ENCODE measurements at places on chromosomes 6 and 20. TPM values are rescaled to one million over a fixed set of nuclear protein-coding genes. Genes with fewer than 3 reads are reported as not detected.

Gene TMEM217
- total RNA-seq: 5.3 TPM

Gene SLC26A8
- total RNA-seq: not detected

DNA sequence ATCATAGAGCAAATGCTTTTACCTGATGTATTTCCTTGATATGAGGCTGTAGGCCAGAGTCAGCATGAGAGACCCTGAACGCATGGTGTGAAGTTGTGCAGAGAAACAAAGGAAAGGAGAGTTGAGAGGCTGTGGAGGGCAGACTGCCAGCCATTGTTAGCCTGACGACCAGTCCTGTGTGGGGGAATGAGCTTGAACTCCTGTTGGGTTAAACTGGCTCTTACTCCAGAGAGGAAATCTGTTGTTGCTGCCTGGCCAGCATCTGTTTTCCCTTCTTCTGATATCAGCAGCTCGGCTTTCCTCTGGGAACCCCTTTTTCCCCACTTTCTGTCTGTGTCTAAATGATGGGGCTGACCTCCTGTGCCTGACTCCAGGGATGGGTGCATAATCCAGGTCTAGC is 158.2 kb upstream of the ZFP64 start:
- no peak for DNase-seq

GRCh38 chr6:118971682-118972081 is 36.7 kb upstream of the MCM9 start:
- no peak for DNase-seq

DNA sequence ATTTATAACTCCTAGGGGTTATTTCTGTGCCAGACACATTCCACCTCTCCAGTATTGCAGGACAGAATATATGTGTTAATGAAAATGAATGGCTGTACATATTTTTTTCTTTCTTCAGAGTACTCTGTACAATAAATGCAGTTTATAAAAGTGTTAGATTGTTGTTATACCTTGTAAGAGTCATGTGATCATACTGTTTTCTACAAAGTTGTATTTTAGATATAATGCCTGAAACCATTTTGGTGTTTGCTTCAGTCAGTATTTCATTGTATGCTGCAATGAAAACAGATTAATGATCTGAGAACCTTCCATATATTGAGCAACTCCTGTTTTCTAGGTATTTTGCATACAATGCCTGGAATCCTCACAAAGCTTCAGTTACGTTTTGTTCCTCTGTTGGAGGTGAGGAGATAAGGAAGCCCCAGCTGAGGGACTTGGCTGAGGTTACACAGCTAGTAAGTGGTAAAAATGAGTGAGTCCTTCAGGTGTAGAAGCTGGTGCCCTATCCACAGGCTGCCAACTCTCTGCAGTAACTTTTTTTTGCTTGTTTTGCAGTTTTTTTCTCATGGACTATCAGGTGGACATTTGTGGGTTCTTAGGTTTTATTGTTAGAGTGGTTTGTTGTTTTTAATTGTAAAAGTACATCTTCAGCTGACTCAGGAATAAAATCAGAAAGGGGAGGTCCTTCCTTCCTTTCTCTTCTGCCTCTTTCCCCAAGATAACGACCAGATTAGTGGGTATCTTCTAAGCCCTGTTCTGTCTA is 11.6 kb downstream of the PDCD2 start:
- no peak for DNase-seq

DNA sequence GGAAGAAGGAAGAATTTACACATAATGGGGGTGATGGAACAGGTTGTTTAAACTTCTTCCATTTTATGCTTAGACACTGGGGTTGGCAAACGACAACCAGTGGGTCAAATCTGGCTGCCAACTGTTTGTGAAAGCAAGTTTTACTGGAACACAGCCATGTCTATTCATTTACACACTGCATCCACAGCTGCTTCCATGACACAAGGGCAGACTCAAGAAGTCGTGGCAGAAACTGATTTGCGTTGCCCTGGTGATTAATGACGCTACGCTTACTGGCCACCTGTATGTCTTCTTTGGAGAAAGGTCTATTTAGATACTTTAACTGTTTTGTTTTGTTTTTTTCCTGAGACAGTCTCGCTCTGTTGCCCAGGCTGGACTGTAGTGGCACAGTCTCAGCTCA is 19.0 kb downstream of the CTCFL start:
- DNase-seq: no peak

- DNase-seq: no peak
Measured at GRCh38 chr20:8318965-8319625, 187.0 kb downstream of the PLCB1 start.

DNA sequence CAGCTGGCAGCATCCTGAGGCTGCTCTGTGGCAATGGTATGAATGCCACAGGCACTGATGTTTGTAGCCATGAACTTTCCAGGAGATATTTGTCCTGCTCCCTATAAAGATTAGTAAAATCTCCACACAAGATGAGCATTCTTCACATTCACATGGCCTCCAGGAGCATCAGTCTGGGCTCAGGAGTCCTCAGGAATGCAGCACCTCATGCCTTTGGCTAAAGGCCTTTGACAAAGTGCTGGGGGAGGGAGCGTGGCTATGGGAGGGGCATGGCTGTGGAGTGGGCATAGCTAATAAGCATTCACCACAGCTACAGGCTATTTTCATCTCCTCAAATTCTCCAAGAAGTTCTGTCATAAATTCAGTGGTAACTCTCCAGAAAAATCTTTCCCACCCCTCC is 90.5 kb upstream of the LY86 start:
- no peak for DNase-seq

DNA sequence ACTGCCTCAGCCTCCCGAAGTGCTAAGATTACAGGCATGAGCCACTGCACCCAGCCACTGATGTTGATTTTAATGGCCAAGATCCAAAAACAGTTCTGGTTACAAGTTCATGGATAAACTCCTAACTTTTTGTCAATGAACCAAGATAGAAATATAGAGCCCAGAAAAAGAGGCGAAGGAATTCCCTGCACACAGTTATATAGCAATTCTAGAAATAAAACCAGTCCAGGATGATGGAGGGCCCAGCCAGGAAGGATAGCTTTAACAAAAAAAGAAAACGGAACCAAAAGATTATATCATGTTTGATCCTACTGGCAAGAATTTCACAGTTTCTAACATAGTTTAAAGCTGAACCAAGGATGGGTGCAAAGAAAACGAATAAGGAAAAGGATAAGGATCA is 10.9 kb downstream of the EPB41L2 start:
- no peak for DNase-seq

DNA sequence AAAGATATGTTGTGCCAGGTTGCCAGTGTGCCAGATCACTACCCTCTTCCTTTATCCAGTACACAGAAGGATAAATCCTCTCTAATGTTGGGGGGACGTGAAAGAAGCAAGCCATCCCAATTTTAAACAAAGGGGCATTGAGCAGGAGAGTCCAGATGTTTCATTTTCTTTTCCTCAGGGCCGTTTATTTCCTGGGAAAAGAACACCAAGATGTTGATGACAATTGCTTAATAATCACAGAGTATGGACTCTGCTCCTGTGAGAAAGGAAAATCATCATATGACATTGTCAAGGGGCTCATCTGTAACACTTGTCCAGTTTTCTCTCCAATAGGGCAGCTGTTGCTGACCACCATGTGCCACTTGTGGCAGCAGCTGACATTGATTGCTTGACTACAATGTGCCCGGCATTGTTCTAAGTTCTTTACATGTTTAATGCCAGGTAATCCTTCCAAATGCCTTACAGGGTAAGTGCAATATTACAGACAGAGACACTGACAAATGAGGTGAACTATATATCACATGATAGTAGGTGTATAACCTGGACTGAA is 161.4 kb downstream of the CD109 start:
- DNase-seq: no peak

DNA sequence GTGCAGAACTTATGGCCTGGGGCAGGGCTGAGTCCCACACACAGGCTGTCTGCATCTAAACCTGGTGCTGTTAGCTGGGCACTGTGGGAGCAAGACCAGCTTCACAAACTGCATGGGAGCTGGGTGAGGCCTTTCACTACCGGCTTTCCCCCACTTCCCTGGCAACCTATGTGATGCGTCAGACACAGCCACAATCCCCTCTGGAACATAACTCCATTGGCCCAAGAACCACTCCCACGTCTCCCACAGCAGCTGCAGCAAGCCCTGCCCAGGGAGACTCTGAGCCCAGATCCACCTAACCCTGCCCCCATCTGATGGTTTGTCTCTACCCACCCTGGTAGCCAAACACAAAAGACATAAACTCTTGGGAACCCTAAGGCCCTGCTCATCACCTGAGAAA is 9.3 kb downstream of the WDR27 start:
- DNase-seq: no peak

Data from sigmoid colon (tissue), 7 donors.